Caudate nucleus (tissue), 63 donors: ENCODE measurements at places on chromosomes 6 and 20.
A peak's percentile ranks its signal among the peaks of the same experiment; 100 is the strongest.

GRCh38 chr6:113674075-113674474, 183.1 kb upstream of the MARCKS start:
- DNase-seq, result no peak

DNA sequence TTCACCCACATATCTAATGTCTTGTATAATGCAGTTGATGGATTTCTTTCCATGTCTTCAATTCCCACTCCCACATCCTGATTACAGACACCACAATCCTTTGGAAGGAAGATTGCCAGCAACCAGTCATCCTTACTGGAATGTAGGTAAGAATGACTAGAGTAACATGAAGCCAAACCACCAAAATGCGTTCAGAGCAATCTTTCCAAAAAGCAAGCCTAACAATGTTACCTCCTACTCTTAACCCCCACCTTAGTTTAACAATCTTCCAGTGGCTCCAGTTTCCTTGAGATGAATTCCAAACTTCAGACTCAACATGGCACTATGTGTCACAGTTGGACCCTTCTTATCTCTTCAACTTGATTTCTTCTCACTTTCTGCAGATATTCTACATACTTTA, 685.6 kb downstream of the DOK5 start:
- no peak for DNase-seq

GRCh38 chr6:110419028-110419739, 3.8 kb upstream of the DDO start:
- no peak for DNase-seq

DNA sequence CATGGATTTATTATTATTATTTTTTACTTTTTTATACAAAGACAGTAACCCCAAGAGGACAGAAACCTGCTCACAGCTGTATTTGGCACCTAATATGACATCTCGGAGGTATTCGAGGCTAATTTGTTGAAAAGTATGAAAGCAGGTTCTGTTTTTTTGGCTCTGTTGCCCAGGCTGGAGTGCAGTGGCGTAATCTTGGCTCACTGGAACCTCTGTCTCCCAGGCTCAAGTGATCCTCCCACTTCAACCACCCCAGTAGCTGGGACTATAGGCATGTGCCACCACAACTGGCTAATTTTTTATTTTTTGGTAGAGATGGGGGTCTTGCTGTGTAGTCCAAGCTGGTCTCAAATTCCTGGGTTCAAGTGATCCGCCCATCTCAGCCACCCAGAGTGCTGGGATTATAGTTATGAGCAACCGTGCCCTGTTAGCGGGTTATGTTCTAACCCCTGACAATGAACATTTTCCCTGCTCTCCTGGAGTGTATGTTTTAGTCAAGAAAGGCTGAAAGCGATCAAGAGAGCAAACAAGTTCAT, 53.7 kb upstream of the ZNF217 start:
- DNase-seq, result no peak

DNA sequence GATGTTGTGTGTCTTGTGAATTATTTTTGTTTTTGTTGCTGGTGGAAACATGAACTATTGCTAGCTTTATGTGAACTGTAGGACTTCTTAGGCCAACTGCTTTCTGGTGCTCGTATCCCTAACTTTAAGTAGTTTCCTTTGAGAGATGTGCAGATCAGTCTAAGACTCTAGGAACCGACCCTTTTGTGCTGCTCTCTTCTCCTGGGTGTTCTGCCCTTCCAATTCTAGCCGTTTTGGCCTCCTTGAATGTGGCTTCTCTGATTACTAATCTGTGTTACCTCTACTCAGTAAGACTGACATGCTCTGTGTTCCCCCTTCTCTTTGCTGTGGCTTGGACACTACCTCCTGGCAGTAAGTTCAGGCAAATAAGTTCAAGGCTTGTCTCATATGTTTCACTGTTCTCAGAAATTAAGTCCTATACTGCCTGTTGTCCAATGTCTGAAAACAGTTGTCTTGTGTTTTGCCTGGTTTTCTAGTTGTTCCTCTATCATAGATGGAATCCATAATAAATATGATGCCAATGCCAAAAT, 58.0 kb downstream of the FOXO3 start:
- DNase-seq, result no peak

GRCh38 chr6:51855310-51856082, 231.9 kb downstream of the PKHD1 start:
- DNase-seq, result no peak

DNA sequence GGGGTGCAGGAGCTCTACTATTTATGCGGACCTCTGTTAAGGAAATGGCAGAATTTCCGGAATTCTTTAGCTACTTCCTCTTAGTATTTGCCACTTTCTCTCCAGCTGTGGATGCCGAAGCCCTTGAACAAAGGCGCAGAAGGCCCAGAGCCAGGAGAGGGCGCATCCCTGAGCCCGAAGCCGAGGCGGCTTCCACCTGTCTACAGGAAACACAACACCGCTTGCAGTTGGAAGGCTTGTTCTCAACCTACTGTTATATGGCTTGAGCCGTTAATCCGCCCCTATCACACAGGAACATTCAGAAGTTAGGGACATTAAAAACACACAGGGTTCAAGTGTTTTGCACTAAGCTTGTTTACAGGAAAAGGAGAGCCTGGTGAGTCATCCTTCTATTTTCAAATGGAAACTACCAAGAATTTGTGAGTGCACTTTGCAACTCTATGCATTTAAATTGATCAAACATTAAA, 417.1 kb downstream of the BCKDHB start:
- DNase-seq, result no peak

- DNase-seq, result no peak
Measured at GRCh38 chr20:37867289-37868195, 35.4 kb upstream of the VSTM2L start.

DNA sequence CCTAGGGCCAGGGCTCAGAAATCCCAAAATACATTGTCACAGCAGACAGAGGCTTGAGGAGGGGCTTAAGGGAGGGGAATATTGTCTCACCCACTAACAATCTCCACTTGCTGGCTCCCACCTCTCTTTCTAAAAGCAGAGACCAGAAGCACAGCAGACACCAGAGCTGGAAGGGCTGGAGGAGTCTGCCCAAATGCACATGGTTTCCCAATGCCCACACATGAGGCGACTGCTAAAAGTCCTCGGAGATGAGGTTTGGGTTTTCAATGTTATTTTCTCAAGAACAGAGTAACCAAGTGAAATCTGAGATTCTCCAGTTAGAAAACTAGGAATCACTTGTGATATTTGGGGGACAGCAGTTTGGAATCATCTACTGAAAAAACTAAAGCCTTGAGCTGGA, 325.6 kb upstream of the JARID2 start:
- DNase-seq, result no peak

DNA sequence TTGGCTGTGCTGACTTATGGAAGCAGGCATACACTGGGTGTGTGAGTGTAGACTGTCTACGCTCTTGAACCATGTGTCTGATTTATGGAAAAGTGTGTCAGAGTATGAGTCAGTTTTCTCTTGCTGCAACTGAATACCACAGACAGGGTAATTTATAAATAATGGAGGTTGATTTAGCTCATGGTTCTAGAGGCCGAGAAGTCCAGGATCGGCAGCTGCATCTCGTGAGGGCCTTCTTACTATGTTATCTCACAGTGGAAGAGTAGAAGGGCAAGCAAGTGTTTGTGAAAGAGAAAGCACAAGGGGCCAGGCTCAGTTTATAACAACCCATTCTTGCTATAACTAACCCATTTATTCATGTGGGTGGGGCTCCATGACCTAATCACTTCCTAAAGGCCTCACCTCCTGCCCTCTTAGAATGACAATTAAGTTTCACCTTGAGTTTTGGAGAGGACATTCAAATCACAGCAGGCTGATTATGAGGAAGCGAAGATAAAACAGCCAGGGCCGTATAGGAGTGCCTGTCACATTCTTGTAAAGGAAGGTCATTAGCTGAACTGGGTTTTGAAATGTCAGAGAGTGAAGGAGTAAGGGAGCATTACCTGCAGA, 6.7 kb downstream of the GPR31 start:
- no peak for DNase-seq

- no peak for DNase-seq
Measured at GRCh38 chr20:58300321-58300720, 9.2 kb upstream of the RAB22A start.

- DNase-seq, result no peak
Measured at GRCh38 chr20:5786930-5787795, 37.0 kb downstream of the SHLD1 start.

DNA sequence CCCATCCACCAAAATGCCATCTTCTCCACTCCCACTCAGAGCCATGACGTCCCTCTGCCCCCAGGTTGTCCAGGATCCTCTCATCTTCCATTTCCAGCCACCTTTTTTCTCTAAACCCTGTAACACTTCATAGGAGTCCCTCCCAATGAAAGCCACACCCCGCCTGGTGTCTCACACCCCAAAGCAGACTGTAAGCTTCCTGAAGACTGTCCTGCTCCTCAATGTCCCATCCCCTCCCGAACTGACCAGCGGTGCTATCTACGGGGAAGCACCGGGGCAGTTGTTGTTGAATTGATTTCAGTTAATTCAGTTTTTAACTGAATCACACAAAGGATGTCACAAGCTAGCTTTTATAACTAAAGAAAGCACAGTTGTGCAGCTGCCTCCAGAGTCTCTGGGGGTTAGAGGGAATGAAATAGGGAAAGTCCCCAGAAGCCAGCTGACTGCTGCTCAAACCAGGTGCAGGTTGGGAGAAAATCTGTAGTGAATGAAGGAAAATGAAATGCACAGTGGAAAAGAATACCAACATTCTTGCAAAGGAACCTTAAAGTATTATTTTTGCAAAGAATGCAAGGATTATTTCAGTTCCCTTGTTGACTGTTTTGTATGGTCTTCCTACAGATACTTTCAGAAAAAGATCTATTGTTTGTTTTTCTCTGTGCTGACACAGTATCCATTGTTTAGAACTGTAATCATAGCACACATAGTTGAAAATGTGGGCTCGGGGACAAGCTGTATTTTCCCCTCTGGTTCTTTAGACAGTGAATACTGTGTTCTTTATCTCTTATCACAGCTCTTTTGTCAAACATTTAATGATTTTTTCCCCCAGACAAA, 222.6 kb upstream of the QKI start:
- DNase-seq, result peak; percentile 53

- DNase-seq, result no peak
Measured at GRCh38 chr6:96153775-96154174, 138.0 kb downstream of the FUT9 start.

DNA sequence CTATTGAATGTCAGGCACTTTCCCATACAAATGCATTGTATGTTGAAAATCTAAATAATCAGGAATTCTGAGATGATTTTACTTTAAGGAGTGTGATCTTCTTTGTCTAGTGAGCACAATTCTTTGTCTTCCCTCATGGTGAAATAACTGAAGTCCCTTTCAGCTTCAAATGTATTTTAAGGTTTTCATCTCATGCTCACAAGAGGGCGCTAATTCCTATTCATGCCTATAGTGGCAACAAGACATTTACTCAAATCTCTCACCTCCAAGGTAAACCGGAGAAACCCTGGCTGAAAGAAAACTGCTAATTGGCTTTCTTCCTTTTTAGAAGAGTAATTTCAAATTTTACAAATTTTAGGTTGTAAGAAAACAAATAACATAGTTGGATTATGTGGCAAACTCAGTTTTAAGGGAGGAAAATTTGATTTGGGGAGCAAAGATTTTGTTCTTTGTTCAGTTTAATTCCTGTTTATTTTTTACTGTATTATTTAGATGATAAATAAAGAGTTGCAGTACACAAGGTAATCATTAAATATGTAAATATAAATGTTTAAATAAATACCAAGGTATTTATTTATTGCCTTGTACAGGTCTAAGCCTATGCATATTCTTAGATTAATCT, 69.1 kb downstream of the SLC35F1 start:
- DNase-seq, result no peak

DNA sequence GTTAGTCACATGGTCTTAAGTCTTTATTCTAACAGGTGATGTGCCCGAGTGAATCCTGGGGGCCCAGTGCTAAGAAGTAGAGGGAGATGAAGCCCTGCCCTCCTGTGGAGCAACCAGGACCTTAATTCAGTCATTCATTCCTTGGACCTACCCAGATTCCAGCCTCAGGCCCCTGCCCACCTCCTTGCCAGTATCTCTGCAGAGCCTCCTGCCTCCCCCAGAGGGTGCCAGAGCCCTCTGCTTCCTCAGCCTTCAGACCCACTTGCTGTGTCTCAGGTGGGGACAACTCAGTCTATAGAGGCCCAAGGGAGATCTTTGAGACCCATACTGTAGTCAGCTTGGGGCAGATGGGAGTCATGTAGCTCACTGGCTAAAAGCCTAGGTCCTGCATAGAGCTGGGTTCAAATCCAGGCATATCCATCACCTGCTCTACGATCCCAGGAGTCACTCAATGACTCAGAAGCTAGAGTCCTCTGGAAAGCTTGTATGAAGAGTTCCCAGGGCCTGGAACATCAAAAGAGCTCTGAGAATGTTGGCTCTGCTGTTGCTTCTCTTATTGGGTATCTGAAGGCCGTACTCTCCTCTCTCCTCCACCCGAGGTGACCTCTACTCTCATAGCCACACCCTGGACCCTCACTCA, 3.9 kb upstream of the SIGLEC1 start:
- no peak for DNase-seq

DNA sequence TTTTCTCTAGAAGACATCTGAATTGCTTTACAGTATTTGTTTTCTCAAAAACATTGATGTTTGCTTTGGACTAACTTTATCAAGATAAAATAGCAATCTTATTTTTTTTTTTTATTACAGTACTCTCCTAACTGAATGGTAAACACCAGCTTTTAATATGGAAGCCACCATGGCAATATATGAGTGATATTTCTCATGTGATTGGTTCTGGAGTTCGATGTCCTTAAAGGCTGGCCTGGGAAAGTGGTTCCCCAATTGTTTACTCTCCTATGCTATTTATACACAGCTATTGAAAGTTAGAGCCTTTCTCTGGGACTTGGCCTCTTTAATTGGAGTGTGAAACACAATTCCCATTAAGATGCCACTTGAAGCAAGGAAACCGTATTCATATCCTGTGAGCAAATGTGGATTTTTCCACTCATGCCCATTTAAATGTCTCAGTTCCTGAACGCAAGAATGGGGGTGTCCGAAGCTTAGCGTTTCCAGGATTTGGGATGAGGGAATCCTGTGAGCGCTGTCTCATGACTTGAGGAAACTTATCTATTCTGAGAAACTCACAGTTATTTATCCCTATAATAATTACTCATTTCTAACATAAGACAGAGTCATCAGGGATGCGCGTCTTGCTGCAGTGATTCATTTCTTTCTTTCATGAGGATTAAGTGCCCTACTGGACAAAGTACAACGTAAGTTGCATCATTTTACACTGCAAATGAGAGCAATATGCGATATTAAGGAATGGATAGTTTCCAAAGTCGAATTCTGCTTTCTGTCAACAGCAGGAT, 143.3 kb upstream of the PREP start:
- DNase-seq, result no peak

DNA sequence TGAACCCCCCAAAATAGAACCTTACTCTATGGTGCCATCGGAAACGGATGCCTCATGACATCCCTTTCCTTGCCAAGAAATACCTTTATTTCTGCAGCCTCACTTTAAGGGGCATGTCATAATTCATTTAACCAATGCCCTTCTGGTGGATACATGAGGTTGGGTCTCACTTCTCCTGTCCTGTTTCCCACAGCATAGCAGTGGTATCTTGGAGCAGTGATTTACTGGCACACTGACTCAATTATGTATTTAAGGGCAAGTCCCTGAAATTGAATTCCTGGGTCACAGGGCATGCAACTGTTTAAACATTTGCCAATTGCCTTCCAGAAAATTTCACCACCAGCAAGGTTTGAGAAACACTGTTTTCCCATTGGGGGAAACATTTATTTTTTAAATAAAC, 639 bp upstream of the LBP start:
- no peak for DNase-seq
